ENCODE measurements at places on chromosomes 1 and 21.

- DNase-seq, result no peak
Measured at GRCh38 chr1:221806236-221806635, 64.3 kb upstream of the DUSP10 start.

DNA sequence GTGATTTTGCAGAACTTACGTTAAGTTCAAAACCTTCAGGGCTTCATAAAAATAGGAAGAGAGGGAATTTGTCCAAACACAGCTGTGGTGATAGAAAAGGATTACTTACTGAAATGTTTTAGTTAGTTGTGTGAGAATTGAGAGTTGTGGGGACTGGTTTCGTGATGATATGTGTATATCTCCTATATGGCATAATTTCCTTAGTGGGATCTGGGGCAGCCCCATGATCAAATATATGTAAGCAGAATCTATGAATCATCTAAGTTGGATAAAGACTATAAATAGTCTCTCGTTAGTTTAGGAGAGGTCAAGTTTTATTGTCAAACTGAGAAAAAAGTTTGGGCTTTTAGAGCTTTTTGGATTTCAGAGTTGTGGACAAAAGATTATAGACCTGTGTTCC, 14.9 kb downstream of the MTR start:
- DNase-seq, result no peak

DNA sequence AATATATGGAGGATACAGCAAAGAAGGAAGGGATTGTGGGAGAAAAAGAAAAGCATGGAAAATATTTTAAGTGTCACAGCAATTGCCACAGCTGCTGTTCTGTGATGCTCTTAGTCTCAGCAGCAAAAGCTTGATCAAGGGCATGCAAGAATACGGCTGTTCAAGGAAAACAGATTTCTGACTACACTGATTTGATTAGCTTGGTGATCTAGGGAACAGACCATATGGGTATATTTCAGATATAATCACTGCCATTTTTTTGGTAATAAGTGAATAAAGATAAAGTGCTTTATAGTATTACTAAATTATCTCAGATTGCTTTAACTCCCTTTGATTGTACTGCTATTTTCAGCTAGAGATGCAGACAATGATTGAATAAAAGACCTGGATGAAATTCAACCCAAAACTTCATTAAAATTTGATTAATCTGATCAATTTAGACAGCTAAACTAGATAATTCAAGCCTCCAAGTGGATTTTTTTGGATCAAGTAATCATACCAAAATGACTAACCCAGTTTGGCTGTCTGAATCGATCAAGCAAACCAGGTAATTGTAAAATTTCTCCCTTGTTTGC, 33.3 kb upstream of the LYPLAL1 start:
- no peak for DNase-seq

DNA sequence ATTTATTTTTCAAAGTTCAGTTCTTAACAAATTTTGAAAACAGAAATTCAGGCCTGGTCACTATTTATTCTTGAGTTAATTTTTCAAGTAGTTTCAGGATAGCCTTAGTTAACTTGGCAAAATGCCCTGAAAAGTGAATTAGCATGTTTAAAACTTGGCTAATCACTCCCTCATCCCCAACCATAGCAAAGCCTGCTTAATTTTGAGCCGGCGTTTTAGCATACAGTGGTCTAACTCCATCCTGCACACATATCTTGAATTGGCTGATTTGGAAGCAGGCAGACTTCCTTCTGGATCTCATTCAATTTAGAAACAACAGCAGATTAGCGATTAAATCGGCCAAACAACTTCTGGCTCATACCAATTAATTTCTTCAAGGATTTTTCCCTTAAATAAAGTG, 439.2 kb downstream of the PTBP2 start:
- DNase-seq, result no peak

GRCh38 chr21:32806810-32807386, 35.3 kb upstream of the PAXBP1 start:
- no peak for DNase-seq

Measured in stimulated activated CD4-positive, alpha-beta T cell treated with anti-CD3 and anti-CD28 coated beads, Interleukin-15, amount 100 ng/mL, for 1 hour (primary cell).